T-helper 17 cell (primary cell): ENCODE measurements at places on chromosomes 2 and 18. TPM values are rescaled to one million over a fixed set of nuclear protein-coding genes. Genes with fewer than 3 reads are reported as not detected.
A peak's percentile ranks its signal among the peaks of the same experiment; 100 is the strongest.

DNA sequence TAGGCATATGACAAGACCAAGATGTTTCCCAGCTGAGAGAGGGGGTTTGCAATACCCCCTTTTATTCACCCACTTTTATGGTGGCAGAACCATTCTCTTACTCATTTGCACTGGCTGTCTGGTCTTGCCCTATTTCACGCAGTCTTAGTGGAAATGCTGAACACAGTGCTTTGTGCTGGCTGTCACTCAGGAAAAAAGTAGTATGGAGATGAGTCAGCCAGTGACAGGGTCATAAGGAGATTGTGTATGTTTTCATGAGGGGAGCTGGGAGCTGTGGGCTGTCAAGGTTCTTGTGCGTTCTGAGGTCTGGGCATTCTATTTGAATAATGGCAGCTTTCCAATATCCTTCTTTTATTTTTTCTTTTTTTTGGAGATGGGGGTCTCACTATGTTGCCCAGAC lies 10.9 kb upstream of the CNRIP1 start:
- no peak overlapping the region for H3K4me3 ChIP-seq
- peaks cover 42% of the 10 kb centered on the region for H3K27me3 ChIP-seq
- no peak for DNase-seq

Gene RAB10
- 41.2 TPM for total RNA-seq

- no peaks in the 10 kb centered on the region for H3K36me3 ChIP-seq
- peaks cover 19% of the 10 kb centered on the region for H3K4me1 ChIP-seq
- H3K4me3 ChIP-seq, result no peak overlapping the region
- no peak overlapping the region for H3K27ac ChIP-seq
Measured at GRCh38 chr2:203989521-203989920, 53.0 kb downstream of the ICOS start.

DNA sequence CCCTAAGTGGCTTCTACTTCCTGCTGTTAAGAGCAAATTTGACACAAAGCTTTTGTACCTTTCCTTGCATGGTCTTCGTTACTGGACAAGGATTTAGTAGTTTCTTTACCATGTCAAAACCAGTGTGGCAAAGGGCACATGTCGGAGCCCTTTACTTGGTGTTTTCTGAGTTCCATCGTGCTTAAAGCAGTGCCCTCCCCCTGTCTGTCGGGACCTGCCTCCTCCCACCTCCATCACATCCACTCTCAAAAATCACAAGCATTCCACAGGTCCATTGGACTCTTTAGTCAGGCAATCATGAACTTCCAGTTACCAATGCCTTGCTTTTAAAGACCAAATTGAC lies 763 bp downstream of the CCDC141 start:
- peaks cover 3% of the 10 kb centered on the region for H3K4me1 ChIP-seq
- H3K27ac ChIP-seq, result peak overlapping the region; percentile 5
- peak overlapping the region; percentile 82 for H3K4me3 ChIP-seq

GRCh38 chr2:98212092-98213000 lies 125.4 kb downstream of the VWA3B start:
- no peak overlapping the region for H3K27ac ChIP-seq
- DNase-seq, result no peak
- peaks cover 2% of the 10 kb centered on the region for H3K36me3 ChIP-seq
- no peaks in the 10 kb centered on the region for H3K4me1 ChIP-seq
- H3K4me3 ChIP-seq, result no peak overlapping the region

DNA sequence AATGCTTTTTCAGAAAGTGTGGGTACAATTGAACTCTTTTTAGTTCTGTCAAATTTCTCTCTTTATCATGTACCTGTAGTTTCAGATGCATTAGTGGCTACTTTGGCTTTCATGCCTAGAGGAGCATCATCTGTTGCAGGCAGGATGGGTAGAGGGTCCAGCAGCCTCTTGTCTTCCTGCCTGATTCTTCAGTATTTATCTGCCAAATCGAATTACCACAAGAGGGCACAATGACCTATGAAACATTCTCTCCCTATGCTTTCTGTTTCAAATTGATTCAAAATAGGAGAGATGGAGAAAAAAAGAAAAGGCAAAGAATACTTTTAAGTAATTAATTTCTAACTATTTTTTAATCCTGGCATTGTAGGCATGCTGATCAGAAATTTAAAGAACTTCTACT lies 477.2 kb downstream of the TRIB2 start:
- peaks cover 24% of the 10 kb centered on the region for H3K27me3 ChIP-seq
- H3K4me3 ChIP-seq, result no peak overlapping the region
- peaks cover 4% of the 10 kb centered on the region for H3K36me3 ChIP-seq
- H3K27ac ChIP-seq, result no peak overlapping the region
- no peaks in the 10 kb centered on the region for H3K4me1 ChIP-seq
- DNase-seq, result no peak

DNA sequence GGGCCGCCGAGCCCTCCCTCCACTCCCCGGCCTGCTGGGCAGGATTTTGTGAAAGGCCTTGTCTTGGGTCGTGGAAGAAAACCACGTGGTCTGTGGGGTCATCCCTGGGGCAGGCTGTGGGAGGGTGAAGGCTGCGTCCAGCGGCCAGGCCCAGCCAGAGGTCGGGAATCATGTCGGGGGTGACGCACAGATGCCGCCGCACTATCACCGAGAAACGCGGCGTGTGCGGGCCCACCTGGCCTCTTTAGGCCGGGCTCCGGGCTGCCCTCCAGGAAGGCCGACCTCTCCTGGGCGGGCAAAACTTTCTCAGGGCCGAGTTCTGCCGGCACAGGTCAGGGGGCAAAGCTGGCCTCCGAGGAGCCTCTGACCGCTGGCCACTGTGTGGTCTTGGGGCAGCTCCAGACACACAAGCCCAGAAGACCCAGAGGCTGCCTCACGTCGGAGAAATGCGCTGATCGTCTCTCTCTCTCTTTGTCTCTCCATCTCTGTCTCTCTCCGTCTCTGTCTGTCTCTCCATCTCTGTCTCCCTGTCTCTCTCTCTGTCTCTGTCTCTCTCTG lies 28.4 kb downstream of the NFATC1 start:
- H3K27me3 ChIP-seq, result no peaks in the 10 kb centered on the region
- peaks cover 10% of the 10 kb centered on the region for H3K36me3 ChIP-seq
- no peak for DNase-seq
- H3K27ac ChIP-seq, result peak overlapping the region; percentile 91
- peak overlapping the region; percentile 43 for H3K4me3 ChIP-seq

- DNase-seq, result no peak
- peaks cover 4% of the 10 kb centered on the region for H3K4me1 ChIP-seq
- H3K4me3 ChIP-seq, result no peak overlapping the region
Measured at GRCh38 chr2:200619279-200619678, 33.5 kb downstream of the AOX1 start.

DNA sequence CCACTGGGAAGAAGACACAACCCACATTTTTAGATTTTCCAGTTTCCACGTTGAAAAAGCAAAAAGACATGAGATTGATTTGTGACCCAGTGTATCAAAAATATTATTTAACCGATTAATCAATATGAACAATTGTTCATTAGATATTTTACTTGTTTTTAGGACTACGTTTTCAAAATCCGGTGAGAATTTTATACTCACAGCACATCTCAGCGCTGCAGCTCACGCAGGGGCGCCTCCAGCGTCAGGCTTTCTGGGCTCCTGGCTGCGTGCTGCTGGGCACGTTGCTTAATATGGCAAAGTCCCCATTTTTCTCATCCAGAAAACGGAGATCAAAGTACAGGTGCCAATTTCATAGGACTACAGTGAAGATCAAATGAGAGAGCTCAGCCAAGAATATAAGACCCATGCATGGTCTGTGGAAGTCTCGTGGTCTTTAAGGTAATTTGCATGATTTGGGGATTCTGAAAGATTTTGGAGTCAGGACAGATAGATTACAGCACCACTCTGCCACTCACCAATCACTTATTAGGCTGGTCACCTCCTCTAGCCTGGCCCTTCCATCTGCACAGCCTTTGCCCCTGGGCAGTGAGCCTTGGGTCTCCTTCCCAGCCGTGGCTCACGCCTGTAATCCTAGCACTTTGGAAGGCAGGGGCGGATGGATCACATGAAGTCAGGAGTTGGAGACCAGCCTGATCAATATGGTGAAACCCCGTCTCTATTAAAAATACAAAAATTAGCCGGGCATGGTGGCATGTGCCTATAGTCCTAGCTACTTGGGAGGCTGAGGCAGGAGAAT lies 36.2 kb downstream of the PTPN18 start:
- no peak for DNase-seq
- H3K4me1 ChIP-seq, result peaks cover 10% of the 10 kb centered on the region
- peaks cover 14% of the 10 kb centered on the region for H3K27me3 ChIP-seq

Gene DLX2
- total RNA-seq, result not detected

- no peak overlapping the region for H3K27ac ChIP-seq
- H3K4me1 ChIP-seq, result no peaks in the 10 kb centered on the region
- H3K36me3 ChIP-seq, result no peaks in the 10 kb centered on the region
- H3K4me3 ChIP-seq, result no peak overlapping the region
Measured at GRCh38 chr2:21265752-21266151, 142.0 kb downstream of the TDRD15 start.

Gene MAP3K19
- not detected for total RNA-seq

DNA sequence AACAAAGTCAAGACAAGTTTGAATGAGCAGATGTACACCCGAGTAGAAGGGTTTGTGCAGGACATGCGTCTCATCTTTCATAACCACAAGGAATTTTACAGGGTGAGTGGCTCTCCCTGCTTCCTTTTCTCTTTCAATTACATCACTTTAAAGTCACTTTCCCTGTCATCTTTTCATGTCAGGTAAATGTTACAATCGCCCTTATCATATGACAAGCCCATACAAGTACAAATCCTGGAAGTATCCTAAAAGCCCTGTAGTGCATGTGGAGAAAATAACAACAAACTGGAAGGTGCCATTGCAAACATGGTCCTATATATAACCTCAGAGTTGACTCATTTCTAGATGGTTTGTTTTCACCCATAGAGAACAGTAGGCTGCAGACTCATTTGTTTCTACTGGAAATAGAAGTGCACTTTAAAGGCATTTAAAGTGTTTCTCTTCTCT lies 126.0 kb downstream of the SP100 start:
- no peak for DNase-seq
- peaks cover 12% of the 10 kb centered on the region for H3K36me3 ChIP-seq
- H3K4me1 ChIP-seq, result peaks cover 2% of the 10 kb centered on the region

GRCh38 chr2:102100371-102101096 lies 42.0 kb upstream of the IL1R1 start:
- no peaks in the 10 kb centered on the region for H3K27me3 ChIP-seq
- H3K4me1 ChIP-seq, result peaks cover 14% of the 10 kb centered on the region
- peaks cover 3% of the 10 kb centered on the region for H3K36me3 ChIP-seq
- H3K4me3 ChIP-seq, result no peak overlapping the region

Gene ATP8B1
- not detected for total RNA-seq
